ENCODE measurements at places on chromosomes 11 and 22.
A peak's percentile ranks its signal among the peaks of the same experiment; 100 is the strongest.

- DNase-seq = no peak
Observed at GRCh38 chr11:65058012-65058411, 341 bp downstream of the NAALADL1 start.

- no peak for DNase-seq
Observed at GRCh38 chr11:6385046-6385777, 5.1 kb upstream of the SMPD1 start.

GRCh38 chr11:58275002-58275401 is 6.9 kb upstream of the OR10W1 start:
- DNase-seq = no peak

DNA sequence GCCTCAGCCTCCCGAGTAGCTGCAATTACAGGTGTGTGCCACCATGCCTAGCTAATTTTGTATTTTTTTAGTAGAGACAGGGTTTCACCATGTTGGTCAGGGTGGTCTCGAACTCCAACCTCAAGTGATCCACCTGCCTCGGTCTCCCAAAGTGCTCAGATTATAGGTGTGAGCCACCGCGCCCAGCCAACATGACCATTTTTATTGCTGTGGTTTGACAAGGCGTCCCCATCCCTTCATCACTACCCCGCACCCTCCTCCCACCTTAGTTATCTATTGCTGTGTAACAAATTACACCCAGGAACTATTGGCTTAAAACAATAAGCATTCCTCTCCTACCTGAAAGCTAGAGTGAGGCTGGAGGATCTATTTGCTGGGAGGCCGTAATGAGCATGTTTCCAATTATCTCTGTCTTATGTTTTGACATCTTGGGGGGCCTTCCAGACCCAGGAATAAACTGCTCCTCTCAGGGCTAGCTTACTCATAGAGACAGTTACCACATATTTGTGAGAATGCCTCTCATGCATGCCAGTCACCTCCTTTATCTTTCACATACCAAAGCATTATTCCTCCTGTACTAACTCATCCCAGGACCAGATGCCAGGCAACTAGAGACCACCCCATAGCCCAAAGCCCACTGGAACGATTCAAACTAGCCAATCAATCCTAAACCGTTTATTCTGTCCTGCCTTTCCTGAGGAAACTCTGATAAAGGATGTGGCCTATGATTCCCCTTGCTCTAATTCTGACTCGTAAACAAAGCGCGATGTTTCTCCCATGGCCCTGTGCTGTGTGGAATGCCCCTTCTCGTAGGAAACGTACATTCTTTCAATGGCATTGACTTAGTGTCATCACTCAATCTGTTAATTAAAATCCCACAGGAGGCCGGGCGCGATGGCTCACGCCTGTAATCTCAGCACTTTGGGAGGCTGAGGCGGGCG is 19.4 kb downstream of the SNU13 start:
- DNase-seq = no peak

- no peak for DNase-seq
Observed at GRCh38 chr22:20530368-20531153, 23.2 kb downstream of the MED15 start.

GRCh38 chr11:104782377-104782754 is 115.9 kb downstream of the CASP12 start:
- no peak for DNase-seq

- DNase-seq = peak; percentile 43
Observed at GRCh38 chr11:127843483-127844396, 743.6 kb downstream of the ETS1 start.
